ENCODE measurements at places on chromosomes 12 and 14.

- DNase-seq = no peak
Measured at GRCh38 chr14:56422221-56422620, 157.4 kb upstream of the TMEM260 start.

DNA sequence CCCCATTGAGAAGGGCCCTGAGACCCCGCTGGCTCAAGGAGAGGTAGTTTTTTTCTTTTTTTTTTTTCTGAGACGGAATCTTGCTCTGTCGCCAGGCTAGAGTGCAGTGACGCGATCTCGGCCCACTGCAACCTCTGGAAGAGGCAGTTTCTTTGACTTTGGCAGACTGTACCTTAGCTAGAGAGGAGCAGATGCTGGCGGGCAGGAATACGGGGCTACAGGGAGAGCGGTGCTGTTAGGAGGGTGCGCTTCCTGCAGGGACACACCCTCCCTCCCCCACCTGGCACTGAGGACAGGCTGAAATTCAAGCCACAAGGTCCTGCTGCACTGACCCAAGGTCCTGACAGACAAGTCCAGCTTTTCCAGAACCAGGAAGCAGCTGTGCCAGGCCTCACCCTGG, 32.2 kb upstream of the NUDT14 start:
- DNase-seq = peak; percentile 63

DNA sequence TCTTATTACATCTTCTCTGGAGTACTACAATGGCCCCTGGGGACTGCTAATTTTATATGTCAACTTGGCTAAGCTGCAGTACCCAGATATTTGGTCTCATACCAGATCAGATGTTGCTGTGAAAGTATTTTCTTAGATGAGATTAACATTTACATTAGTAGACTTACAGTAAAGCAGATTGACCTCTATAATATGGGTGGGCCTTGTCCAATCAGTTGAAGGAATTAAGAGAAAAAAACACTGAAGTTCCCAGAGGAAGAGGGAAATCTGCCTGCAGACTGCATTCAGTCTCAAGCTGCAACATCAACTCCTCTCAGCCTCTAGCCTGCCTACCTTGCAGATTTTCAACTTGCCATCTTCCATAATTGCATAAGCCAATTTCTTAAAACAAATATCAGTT, 430.1 kb downstream of the MED13L start:
- no peak for DNase-seq

DNA sequence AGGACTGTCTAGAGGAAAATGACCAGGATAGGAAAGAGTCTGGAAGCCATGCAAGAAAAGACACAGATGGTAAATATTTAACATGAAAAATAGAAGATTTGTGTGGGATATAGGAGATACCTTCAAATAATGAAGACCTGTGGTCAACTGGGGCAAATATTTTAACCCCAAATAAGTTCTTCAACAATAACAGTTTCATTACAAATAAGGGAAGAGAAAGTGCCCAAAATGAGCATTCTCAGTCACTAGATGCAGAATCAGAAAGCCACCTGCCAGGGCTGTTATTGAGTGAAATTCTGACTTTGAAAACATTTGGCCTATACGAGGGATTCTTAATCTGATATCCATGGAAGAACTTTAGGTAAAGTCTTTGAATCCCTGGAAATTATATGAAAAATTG, 231.2 kb upstream of the PLEKHG7 start:
- no peak for DNase-seq

DNA sequence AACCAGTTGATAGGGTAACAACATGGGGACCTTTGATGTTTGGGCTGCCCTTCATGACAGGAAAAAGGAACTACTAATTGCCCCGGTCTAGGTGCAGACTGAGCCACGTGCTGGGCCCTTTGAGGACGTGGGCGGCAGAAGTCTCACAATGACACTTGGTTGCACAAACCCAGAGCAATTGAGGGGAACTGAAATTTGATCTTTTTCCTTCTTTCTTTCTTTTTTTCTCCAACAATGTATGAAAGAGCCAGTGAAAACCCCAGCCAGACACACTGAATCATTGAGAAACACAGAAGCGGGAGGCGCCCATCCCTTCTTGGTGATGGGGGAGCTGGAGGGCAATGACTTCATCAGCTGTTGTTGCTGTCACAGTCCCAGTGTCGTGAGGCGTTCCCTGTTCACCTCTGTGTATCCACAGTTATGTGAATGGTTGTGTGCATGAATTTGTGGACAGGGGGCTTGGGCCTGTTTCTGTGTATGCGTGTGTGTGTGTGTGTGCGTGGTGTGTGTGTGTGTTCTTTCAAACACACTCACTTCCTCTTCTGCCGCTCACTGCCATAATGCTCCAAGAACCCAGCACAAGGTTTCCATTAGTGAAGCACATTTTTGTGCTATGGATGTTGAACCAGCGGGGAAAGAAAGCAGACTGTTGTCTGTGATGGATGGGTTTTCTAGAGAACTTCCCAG, 137.5 kb upstream of the CCND2 start:
- no peak for DNase-seq

- DNase-seq = no peak
Measured at GRCh38 chr14:29629839-29630238, 297.8 kb downstream of the PRKD1 start.

- DNase-seq = no peak
Measured at GRCh38 chr12:124369055-124369826, 74.3 kb downstream of the RFLNA start.

DNA sequence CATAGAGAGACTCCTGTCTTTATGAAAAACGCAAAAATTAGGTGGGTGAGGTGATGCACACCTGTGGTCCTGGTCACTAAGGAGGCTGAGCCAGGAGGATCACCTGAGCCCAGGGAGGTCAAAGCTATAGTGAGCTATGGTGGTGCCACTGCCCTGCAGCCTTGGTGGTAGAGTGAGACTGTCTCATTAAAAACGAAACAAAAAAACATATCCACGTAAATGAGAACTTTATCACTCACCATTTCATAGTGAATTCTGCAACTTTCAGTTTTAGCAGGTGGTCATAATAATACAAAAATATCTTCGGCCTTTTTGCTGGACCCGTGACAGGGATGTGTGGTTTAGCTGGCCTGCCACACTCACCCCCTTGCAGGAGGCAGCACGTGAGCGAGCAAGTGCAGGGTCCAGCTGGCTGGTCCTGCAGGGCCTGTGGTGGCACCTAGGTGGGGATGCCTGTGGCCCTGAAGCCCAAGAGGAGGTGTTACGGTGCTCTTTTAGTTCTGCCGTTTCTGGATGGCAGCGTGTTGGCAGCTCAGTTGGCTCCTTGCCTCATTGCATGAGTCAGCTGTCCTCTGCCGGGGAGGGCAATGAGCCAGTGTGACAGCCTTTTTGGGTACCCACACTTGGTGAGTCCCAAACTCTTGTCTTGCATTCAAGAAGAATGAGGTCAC, 1330.7 kb upstream of the TMEM132C start:
- DNase-seq = no peak

GRCh38 chr12:26647088-26647487, 185.9 kb downstream of the ITPR2 start:
- no peak for DNase-seq

GRCh38 chr12:87259391-87259790, 769.8 kb downstream of the C12orf50 start:
- no peak for DNase-seq

- no peak for DNase-seq
Measured at GRCh38 chr14:52166822-52167221, 98.0 kb upstream of the NID2 start.
